ENCODE measurements at places on chromosomes 4 and X.

GRCh38 chrX:1434871-1435240, 17.9 kb downstream of the ASMTL start:
- no peak for DNase-seq

GRCh38 chrX:107654872-107655761, 26.8 kb downstream of the PRPS1 start:
- DNase-seq = peak; percentile 81

DNA sequence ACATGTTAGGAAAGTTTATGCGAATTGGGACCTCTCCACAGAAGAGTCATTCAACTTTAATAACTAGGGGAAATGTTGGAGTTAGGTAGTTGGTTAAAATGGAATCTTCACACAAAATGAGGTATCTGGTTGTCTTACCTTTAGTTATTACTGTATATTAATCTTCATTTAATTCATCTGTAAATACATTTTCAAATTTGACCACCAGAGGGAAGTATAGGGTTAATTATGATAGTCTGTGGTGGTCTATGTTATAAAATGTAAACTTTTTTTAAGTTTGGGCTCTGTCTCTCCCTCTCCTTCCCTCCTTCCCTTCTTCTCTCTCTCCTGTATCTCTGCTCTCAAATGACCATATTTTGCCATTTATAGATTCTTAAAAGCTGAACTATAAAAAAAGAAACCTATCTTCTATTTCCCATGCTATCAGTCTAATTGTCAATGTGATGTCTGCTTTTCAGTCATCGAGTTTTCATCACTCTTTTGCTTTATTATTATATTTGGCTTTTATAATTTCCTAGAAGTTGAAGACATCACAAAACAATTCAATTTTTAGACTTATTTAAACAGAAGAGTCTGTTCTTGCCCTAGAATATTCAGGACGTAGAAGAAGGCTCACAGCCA, 49.8 kb downstream of the TMEM144 start:
- peak; percentile 74 for DNase-seq

GRCh38 chrX:98379134-98379533, 1495.4 kb downstream of the RPA4 start:
- DNase-seq = no peak

DNA sequence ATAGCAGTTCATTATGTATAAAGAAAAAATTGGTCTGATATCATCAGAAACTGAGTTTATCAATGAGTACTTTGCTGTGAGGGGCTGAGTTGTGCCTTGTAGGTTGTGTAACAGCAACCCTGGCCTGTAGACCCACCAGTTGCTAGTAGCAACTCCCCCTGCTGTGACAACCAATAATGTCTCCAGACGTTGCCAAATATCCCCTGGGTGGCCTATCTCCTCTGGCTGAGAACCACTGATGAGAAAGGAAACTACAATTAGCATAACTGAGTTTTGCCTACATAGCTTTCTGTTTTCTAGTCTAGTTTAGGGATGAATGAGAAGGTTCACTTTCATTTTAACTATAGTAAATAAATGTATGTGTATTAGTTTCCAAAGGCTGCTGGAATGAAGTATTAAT, 234.1 kb downstream of the CPE start:
- no peak for DNase-seq

DNA sequence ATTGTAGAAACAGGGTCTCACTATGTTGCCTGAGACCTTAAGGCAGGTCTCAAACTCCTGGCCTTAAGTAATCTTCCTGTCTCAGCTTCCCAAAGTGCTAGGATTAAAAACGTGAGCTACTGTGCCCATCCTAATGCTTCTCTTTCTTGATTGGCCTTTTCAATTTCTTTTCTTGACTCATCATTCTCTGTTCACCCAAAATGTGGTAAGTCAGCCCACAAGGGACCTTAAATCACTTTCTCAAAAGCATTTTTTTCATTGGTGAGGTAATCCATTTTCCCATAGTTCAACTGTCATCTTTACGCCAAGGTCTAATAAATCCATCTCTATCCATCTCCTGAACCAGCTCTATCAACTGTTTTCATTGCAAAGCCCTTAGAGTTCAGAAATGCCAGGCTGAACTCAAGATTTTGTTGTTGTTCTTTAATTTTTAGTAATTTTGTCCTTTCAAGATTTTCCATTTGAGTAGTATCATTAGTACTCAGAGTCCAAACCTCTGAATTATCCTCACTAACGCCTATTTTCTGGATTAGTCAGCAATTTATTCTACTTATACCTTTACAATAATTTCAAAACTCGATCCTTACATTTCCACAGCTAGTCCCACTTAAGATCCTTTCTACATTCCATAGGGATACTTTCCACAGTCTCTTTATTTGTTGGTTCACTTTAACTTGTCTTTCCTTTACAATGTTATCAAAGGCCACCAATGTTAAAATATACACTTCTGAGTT, 528.6 kb downstream of the IL15 start:
- no peak for DNase-seq

- DNase-seq = no peak
Measured at GRCh38 chr4:139940600-139940999, 213.4 kb downstream of the MAML3 start.

GRCh38 chr4:154779362-154779947, 1.6 kb upstream of the RBM46 start:
- peak; percentile 57 for DNase-seq

GRCh38 chrX:102339312-102340298, 92.6 kb downstream of the NXF2 start:
- no peak for DNase-seq

GRCh38 chrX:47577901-47578300, 4.3 kb upstream of the TIMP1 start:
- DNase-seq = no peak

- DNase-seq = no peak
Measured at GRCh38 chr4:60953826-60954225, 246.3 kb upstream of the ADGRL3 start.

- no peak for DNase-seq
Measured at GRCh38 chr4:36208893-36209473, 35.3 kb downstream of the ARAP2 start.

GRCh38 chrX:103396186-103396585, 19.8 kb downstream of the BEX3 start:
- no peak for DNase-seq

GRCh38 chr4:107854356-107855022, 29.8 kb downstream of the SGMS2 start:
- no peak for DNase-seq

- DNase-seq = no peak
Measured at GRCh38 chr4:92182736-92183407, 120.9 kb upstream of the GRID2 start.

DNA sequence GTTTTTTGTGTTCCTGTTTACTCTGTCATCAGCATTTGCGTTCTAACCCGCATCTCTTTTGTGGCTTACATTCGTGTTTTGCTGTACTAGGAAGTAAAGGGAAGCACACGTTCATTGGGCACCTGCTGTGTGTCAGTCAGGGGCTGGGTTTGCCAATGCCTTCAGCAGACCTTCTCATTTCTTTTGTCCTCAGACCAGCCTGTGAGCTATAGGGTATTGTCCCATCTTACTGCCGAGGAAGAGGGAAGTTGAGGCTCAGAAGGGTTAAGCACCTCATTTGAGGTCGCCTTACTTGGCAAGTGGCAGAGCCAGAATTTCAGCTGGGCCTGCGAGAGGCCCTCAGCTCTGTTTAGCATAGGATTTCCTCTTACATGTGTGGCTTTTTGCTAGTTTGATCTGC, 8.7 kb downstream of the TBC1D14 start:
- no peak for DNase-seq

DNA sequence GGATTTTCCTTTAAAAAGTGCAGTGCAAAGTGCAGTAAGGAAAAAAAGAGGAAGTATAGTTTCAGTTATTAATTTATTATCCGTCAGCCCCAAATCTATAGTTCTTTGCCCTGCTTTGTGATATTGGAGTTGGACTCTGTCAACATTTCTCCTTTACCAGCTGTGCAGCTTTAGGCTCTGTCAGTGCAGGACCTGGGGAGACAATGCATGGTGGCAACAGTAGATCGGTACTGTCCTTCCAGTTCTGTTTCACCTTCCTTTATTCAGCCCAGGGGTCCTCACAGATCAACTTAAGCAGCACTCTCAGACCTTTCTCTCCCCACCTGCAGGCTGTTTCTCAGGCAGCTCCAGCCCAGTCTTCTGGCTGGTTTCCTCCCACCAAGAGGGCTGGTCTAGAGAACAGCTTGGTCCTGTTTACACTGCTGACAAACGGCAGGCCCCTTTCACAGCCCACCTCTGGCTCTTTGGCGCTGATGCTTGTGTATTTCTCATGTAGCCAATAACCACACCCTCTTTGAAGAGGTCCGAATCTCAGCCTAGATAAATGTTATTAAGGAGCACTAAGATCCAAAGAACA, 71.6 kb downstream of the MCUB start:
- DNase-seq = peak; percentile 4

GRCh38 chrX:30572004-30572403, 5.6 kb downstream of the TASL start:
- no peak for DNase-seq

DNA sequence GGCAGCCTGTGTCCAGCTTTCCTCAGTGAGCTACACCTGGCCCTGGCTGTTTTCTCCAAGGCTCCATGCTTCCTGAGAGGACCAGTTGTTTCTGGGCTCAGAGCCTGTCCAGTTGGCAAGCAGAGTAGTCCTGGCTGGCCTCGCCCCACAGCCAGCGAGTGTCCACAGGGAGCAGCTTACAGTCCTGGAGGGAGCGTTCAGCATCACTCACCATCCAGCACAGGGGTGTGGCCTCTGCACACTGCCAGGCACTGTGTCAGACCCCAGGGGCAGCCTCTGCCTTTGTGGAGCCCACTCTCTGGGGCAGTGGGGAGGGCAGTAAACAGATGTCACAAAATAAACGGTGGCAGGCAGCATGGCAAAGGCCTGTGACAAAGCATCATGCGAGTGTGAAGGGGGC, 23.9 kb downstream of the EVC start:
- no peak for DNase-seq

GRCh38 chr4:128832243-128832625, 22.7 kb downstream of the JADE1 start:
- no peak for DNase-seq

GRCh38 chrX:150574559-150575418, 6.4 kb downstream of the MTM1 start:
- no peak for DNase-seq

DNA sequence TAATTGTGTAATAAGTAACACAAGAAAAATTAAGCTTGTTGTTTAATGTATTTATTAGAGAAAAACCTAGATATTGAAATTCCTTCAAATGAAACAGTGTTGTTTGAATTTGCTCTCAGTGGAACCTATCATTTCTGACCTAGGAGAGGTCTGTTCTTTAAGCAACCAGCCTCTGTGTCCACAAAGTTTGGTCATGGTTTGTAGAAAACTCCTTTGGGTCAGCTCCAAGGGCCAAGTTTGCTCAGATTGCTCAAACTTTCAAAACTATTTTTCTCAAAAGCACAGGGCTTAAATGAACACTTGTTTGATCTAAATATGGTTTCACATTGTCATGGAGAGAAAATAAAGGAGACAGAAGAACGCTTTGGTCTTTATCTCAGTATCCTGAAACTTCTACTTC, 29.6 kb upstream of the RPL34 start:
- no peak for DNase-seq

- no peak for DNase-seq
Measured at GRCh38 chr4:176988226-176988625, 195.5 kb upstream of the VEGFC start.

DNA sequence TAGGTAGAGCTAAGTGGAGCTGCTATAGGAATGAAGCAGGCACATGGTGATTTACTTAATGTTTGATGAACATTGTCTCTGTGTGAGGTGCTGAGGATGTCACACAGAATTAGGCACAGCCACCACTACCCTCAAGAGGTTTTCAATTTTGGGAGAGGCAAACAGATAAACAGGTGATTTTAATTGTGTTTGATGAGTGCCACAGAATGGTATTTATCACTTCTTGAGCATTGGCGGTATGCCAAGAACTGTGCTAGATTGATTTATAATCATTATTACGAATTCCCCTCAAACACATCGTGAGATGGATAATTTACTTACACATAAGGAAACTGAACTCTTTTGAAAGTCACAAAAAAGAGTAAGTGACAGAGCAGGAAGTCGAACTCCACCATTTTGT, 74.8 kb downstream of the FREM3 start:
- DNase-seq = no peak

DNA sequence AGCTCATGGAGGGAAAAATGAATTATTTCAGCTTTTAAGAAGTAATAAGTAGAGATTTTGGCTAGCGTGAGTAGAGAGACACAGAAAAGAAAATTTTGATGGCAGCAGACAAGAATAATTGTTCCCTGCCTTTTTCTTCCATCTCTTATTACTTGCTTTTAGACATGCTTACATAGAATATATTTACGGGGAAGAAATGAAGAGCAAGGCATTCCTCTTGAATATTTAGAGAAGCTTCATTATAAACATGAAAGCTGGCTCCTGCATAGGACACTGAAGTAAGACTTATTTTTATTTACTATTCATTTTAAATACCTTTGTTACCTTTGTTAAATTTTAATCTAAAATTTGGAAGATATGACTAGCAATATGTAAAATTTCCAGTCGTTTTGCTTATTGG, 32.2 kb downstream of the DCK start:
- no peak for DNase-seq

- DNase-seq = no peak
Measured at GRCh38 chr4:8326206-8326605, 56.7 kb downstream of the HTRA3 start.

GRCh38 chr4:71625005-71625404, 158.9 kb downstream of the GC start:
- no peak for DNase-seq

DNA sequence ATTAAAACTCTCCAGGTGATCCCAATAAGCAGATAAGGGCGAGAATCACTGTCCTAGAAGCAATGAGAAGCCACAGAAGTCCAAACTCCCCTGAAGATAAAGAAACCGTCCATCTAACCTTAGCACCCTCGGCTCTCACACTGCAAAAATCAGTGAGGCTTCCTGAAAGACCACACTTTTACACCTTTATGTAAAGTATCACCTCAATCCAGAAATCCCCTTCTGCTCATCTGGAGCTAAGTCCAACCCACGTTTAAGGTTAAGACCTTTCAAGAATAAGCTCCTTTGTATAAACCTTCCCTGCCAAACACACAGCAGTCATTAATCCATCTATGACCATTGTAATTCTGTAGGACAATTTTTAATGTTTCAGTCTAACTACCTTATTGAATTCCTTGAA, 41.7 kb downstream of the LIN54 start:
- no peak for DNase-seq

DNA sequence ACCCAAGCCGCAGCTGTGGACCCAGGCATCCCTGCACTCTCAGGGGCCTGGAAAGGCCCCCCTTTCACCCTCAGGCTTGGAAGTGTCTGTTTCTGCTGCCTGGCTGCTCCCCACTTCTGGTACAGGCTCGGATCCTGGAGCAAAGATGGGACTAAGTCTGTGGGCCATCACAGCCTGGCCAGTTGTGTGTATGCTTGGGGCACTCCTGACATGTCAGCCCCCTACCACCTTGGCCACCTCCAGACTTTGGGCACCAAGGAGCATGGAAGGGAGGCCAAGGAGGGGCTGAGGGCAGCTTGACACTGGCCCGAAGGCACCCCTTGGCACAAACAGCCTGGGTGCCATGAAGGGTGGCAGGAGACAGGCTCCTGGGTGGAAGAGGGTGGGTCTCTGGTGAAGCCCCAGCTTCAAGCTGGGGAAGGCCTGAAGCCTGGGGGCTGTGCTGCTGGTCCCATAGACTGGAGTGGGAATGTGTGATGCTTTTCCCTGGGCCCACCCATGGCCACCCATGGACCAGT, 799.4 kb upstream of the AGA start:
- DNase-seq = no peak
